ENCODE measurements at places on chromosomes 3 and 15.

GRCh38 chr3:25335356-25335755 lies 92.7 kb upstream of the RARB start:
- DNase-seq = no peak

- DNase-seq = no peak
Observed at GRCh38 chr3:105866656-105867653, 1.9 kb downstream of the CBLB start.

- no peak for DNase-seq
Observed at GRCh38 chr15:72766025-72766424, 17.5 kb downstream of the ADPGK start.

DNA sequence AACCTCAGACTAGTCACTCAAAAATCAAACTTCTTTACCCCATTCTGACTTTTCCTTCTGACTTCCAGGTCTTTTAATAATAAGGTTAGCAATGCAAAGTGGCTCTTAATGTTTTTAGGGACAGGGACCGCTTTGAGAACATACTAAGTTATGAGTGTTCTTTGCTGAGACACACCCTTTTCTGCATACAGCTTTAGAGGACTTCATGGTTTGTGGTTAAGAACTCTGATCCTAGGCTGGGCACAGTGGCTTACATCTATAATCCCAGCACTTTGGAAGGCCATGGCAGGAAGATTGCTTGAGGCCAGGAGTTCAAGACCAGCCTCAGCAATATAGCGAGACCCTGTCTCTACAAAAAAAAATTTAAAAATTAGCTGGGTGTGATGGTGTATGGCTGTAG lies 85.8 kb upstream of the CACNA2D3 start:
- DNase-seq = no peak

DNA sequence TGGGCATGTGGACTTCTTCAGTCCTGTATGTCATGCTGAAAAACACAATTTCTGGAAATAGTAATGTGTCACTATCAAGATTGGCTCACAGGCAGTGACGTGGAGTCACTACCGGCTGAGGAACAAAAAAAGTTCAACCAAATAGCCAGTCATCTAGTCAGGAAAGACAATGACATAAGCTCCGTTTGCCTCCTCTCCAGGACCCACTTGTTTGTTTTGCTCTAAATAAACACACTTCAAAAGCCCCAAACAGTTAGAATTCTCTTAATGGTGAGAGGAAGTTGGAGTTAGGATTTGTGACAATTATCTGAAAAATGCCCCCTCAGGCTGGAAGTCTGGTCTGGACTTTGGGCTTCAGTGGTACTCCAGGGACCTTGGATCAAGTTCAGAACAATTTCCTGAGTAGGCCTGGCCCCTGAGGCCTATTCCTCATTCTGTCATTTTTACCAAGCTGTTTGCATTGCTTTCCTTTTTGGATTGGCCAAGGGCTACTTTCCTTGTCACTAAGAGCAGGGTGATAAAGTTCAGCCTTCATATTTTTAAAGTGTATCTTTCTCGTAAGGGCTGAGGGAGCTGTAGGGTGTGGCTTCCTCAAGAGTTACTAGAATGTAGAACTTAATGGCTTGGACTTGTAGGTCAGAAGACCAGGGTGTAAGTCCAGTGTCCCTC lies 98.9 kb downstream of the EOMES start:
- no peak for DNase-seq

GRCh38 chr15:75164625-75165350 lies 36.9 kb upstream of the C15orf39 start:
- no peak for DNase-seq

GRCh38 chr3:15592968-15593367 lies 8.4 kb downstream of the HACL1 start:
- DNase-seq = no peak

- DNase-seq = no peak
Observed at GRCh38 chr3:89303701-89304100, 196.3 kb downstream of the EPHA3 start.

DNA sequence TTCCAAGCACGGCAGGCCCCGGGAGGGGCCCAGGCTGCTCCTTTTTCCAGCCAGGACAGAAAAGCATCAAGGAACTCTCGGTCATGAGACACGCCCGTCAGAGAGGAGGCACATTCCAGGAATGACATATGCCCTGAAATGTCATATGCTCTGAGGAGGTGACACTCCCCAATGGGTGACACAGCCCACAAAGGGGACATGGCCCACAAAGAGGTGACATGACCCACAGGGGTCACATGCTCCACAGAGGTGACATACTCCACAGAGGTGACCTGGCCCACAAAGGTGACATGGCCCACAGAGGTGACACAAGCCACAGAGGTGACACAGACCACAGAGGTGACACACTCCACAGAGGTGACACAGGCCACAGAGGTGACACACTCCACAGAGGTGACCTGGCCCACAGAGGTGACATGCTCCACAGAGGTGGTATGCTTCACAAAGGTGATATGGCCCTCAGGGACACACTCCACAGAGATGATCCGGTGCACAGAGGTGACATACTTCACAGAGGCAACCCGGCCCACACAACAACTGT lies 79.2 kb downstream of the ABHD5 start:
- peak; percentile 44 for DNase-seq

DNA sequence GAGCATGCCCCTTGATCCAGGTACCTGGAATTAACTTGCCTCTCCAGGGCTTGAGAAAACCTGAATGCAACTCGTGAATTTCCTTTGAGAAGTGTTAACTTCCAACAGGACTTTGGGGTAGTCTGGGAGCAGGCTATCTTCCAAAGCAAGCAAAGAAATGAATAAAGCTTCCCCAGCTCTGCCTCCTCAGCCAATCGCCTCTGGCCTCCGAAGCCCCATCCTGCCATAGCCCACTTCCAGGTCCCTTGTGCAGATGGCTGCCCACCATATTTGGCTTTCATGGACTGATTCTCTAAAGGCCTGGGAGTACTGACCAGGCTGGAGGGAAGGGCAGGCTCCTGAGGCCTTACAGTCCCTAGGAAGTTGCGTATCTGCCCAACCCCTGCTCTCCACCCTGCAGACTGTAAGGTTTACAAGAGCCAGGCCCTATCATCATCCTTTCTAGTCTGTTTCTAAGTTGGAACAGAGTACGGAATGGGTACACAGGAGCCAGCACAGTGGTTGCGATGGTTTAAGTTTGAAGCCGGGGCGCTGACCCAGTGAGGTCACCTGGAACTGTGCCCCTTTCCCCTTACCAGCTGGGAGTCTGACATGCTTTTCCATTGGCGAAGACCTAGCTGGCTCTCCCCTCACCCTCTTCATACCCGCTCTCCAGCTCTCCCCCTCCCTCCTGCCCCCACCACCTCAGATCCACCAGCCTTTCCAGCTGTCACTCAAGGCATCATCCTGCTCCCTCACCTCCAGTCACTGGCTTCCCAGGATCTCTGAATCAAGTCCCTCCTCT lies 1.1 kb upstream of the PML start:
- DNase-seq = no peak

DNA sequence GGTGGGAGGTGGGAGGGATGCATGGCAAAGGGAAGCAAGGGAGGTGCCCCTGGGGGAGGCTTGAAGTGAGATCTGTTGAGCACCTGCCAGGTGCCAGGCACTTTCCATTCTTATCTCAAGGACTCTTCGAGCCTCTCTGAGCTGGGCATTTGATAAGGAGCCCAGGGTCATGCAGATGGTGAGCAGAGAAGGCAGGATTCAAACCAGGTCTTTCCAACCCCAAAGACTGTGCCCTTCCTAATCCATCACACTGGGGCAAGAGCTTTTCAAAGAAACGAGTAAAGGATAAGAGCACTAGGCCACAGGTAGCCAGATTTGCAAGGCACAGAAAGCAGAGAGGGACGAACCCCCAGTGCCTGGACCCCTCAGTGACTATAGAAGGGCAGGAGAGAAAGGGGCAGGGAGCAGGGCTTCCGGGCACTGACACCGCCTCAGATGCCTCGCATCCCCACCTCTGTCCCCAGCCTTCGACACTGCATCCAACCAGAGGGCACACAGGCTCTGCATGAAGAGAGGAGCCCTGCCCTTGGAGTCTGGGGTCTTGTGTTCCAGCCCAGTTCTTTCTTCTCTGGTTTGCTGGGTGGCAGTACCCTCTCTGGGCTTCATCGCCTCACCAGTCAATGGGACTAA lies 21.0 kb downstream of the IGDCC4 start:
- no peak for DNase-seq

DNA sequence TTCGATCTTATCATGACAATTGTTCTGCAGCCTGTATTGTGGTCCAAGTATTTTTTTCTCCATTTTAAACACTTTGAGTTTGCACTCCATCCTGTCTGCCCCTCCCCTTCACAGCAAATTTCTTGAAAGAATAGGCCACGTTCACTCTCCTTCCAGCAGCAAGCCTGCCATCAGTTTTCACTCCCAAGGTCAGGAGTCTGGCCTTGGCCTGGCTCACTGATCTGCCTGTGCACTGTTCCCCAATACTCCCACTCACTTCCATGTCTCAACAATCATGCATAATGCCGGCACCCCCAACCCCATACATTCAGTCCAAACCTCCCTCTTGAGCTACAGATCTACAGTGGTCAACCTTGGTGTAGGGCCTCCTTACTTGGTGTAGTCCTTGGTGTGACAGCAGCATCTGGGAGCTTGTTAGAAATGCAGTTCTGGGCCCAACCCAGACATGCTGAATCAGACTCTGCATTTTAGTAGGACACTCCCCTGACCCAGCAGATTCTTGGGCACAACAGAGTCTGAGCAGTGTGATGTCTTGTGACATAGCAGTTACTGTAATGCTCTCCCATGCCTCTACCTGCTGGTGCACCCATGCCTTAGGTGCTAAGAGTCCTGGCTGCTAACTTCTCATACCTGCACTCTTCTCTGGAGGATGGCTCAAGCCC lies 58.3 kb upstream of the XCR1 start:
- no peak for DNase-seq

GRCh38 chr15:40102897-40103858 lies 5.5 kb downstream of the BMF start:
- DNase-seq = no peak

DNA sequence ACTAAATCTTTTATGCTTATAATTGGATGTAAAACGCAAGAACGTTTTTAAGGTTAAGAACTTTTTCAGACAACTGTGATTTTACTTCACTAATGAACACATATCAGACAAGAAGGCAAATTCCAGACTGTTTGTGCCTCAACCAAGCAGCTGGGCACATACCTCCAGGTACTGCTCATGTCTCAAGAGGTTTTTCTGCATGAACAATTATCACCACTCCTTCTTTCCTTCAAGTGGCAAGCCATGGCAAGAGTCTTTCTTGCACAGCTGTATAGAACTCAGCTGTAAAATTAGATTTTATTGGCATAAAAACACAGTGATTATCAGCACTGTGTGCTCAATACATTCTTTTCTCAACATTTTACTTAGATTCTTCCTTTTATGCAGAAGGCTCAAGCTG lies 64.3 kb downstream of the FNDC3B start:
- no peak for DNase-seq

GRCh38 chr3:55571913-55572312 lies 84.8 kb upstream of the WNT5A start:
- no peak for DNase-seq

DNA sequence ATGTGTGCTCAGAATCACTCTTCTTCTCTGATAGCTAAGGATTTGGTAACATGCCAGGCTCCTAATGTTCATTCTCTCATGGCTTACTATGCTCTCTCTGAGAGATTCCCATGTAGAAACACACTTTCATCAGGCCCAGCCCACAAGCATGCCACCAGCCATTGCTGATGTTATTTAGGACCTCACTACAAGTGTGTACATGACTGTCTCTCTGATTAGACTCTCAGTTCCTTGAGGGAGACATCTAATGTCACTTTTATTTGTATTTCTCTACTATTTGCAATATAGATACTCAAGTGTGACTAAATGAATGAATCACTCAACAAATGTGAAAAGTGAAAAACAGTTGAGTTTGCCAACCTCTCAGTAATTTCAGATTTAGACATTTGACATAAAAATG lies 84.3 kb upstream of the ARL6 start:
- DNase-seq = no peak

- DNase-seq = no peak
Observed at GRCh38 chr3:151750181-151750580, 16.5 kb downstream of the AADACL2 start.

DNA sequence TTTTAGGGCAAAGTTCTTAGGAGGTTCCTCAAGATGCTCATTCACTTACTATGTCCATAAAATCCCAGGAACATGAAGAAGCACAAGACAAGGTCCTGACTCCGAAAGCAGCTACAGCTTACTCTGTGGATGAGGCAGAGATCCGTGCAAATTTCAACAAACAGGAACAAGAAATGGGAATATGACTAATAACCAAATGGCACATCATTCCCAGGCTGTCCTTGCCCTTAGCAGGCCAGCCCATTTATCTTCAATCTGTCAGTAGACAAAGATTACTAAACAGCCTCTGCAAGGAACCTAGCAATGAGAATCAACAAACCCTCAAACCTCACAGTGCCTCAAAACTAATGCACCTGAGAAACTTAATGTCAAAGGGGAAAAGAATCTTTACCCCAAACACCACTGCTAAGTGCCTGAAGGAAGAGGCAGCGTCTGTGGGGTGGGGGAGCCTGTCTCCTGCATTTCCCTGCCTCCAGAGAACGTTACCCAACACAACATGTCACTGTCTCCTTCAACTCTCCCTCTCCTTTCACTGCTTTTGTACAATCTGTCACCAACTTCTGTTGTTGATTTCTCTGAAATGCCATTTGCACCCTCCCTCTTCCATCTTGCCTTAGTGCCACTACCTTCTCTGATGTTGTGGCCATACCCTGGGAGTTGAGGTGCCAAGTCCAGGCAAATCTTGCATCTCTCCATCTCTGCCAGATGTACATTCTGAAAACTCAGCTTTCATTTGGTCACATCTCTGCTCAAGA lies 4.8 kb downstream of the TNFAIP8L3 start:
- no peak for DNase-seq

GRCh38 chr15:56052395-56053045 lies 59.1 kb upstream of the NEDD4 start:
- DNase-seq = no peak

GRCh38 chr15:100318880-100319279 lies 22.9 kb downstream of the ADAMTS17 start:
- DNase-seq = no peak

- no peak for DNase-seq
Observed at GRCh38 chr15:73383310-73384189, 14.8 kb upstream of the HCN4 start.

- DNase-seq = no peak
Observed at GRCh38 chr3:32455609-32456428, 46.8 kb downstream of the CMTM6 start.

DNA sequence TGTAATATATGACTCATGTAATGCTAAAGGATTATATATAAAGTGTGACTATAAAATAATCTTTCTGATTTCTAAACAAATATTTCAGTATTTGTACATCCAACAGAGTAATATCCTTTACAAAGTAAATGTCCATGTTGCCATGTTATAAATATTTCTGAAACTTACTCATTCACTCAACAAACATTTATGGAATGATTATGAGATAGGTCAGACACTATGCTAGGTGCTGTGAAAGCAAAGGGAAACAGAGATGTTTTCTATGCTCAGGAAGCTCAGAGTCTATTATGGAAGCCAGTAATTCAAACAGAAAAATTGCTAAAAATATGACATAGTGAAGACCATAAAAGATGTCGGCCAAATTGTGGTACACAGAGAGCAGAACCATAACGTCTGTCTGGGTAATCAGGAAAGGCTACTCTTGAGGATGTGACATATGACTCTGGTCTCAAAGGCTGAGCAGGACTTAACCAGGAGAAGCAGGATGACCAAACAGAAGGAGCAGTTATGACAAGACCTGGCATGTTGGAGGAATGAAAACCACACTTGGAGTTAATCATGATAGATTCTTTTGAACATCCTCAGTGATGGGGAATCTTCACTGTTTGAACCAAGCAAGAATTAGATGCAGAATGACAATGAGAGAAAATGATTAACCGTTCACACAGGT lies 39.0 kb upstream of the MYO5C start:
- no peak for DNase-seq
